Stimulated activated CD4-positive, alpha-beta T cell treated with anti-CD3 and anti-CD28 coated beads, Interleukin-15, amount 100 ng/mL, for 48 hours (primary cell): ENCODE measurements at places on chromosomes 7 and 10.

GRCh38 chr10:127194111-127194510 is 2.3 kb downstream of the INSYN2A start:
- DNase-seq = no peak

DNA sequence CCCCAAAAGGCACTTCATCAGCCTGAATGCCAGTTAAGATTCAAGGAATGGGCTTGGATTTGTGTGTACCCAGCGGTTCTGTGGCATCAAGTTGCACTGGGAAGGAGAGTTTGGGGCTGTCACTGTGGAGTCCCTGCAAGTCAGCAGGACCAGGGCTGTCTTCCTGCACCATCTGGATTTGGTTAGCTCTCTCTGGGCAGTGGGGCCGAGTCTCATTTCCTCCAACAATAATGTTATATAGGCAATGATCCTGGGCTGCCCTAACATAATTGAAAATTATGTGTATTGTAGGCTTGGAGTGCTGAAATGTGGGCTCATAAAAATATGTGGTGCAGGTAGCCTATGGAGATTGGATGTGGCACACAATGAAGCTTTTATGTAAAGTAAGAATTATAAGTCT is 87.2 kb downstream of the TCF7L2 start:
- no peak for DNase-seq

- DNase-seq = no peak
Measured at GRCh38 chr10:86343761-86344160, 22.8 kb downstream of the GRID1 start.

DNA sequence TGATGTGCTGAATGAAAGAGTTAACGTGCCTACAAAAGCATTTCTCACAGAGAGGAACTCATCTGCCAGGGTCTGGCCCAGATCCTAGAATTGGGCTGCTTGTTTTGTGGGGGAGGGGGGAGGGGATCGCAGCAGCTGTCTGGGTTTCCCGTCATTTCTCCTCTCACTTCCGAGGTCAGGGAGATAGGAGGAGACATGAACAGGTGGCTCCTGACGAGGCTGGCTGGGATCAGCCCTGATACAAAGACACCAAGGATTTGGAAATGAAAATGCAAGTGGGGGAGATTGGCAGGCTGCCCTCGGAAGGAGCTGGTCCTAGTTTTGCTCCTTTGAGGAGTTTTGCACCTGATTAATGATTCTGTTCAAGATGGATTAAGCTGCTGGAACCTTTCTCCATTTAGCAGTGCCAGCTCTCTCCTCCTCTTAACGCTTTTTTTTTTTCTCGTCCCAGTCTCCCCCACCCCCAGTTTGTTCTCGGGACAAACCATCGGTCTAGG is 86.8 kb upstream of the KMT2C start:
- no peak for DNase-seq

DNA sequence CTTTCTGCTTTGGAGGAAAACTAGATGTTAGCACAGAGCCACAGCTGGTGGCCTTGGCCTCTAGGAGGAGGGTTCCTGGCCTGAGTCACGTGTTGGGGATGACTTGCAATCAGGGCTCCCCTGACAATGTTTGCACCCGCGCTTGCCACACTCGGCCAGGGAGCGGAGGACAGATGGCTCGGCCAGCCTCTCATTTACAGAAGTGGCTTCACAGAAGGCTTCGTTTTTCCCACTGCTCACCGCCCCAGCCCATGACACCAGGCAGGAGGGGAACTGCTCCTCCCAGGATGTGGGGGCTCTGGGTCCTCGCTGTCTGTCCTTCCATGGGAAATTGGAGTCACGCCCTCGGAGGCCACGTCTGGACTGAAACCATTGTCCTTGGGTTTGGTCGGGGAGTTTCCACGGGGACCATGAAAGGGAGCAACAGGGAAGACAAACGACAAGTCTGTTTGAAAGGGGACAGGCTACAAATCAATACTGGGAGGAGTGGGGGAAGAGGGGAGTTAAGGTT is 49.6 kb upstream of the UBE3C start:
- no peak for DNase-seq

DNA sequence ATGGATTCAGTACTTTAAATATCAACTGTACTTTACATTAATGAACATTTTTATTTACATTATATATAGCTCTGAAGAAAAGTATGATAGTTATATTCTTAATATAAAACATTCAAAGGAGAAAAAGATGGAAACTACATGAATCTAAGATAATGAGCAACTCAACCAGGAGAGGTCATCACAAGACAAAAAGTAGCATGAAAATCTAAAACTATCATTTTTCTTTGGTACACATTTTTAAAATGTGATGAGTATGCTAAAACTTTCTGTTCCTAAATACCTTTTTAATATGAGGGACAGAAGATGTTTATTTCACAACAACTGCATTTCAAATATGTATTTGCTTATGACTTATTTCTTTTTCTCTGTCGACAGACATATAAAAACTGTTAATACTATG is 2.4 kb downstream of the CNTNAP2 start:
- no peak for DNase-seq

DNA sequence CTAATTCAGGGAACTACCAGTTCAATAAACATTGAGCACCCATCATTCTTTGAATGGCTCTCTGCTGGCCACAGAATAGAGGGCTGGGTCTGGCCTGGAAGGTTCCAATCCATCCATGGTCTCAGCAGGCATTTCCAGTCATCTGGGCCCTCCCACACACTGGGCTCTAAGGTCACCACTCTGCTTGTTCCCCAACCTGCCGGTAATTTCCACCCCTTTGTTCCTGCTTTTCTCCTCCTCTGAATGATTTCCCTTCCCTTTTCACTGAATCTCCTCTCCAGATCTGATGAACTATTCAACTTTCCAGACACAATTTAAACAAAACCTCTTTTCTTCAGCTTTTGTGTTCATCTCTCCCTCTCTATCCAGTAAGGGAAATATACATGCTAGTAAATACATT is 2.6 kb downstream of the BZW2 start:
- DNase-seq = no peak

- DNase-seq = no peak
Measured at GRCh38 chr10:129892548-129893052, 71.5 kb downstream of the EBF3 start.

- no peak for DNase-seq
Measured at GRCh38 chr7:101843293-101844271, 26.2 kb downstream of the CUX1 start.

- DNase-seq = no peak
Measured at GRCh38 chr7:100604976-100605911, 3.1 kb downstream of the PCOLCE start.

- no peak for DNase-seq
Measured at GRCh38 chr7:149529136-149529718, 31.6 kb upstream of the ZNF746 start.

GRCh38 chr7:96700516-96700915 is 9.1 kb downstream of the SEM1 start:
- DNase-seq = no peak

DNA sequence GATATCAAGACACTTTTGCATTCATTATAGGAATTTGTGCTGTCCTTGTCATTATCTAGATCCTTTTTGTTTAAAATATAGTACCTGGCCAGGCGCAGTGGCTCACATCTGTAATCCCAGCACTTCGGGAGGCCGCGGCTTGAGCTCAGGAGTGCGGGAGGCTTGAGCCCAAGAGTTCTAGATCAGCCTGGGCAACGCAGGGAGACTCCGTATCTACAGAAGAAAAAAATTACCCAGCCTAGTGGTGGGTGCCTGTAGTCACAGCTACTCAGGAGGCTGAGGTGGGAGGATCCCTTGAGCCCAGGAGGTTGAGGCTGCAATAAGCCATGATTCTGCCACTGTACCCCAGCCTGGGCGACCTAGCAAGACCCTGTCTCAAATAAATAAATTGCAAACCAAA is 621 bp upstream of the MORN4 start:
- no peak for DNase-seq

GRCh38 chr7:49483142-49483541 is 290.3 kb upstream of the VWC2 start:
- DNase-seq = no peak

DNA sequence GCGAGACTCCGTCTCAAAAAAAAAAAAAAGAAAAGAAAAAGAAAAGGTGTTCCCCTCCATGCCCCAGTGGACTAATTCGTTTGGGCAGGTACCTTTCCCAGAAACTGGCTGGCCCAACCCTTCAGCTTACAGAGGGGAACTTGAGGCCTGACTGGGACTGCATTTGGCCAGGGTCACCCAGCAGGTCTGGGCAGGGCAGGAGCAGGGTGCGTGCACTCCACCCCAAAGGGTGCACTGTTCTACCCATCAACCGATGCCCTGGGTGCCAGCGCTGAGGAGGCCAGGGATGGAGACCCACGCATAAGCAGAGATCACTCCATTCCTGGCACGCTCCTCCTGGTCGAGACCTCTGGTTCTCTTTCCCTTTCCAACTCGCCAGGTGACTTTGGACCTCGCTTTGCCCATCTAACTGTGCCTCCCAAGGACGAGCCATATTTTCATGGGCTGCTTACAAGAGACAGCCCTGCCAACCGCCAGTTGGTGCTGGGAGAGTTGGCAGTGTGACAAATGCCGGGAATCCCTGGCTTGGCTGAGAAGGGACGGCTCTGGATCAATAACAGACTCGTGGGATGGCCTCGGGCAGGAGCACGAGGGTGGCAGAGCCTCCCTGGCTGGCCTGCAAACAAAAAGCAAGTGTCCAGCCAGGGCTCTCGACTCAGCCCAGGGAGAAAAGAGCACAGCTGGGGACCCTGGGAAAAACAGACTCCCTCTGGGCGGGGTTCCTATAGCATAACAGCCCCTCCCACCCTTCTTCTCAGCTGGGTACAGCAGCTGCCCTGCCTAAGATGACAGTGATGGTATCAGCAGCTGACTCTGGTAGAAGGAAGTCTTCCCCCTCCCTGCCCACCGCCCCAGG is 7.9 kb downstream of the HSPB1 start:
- no peak for DNase-seq

DNA sequence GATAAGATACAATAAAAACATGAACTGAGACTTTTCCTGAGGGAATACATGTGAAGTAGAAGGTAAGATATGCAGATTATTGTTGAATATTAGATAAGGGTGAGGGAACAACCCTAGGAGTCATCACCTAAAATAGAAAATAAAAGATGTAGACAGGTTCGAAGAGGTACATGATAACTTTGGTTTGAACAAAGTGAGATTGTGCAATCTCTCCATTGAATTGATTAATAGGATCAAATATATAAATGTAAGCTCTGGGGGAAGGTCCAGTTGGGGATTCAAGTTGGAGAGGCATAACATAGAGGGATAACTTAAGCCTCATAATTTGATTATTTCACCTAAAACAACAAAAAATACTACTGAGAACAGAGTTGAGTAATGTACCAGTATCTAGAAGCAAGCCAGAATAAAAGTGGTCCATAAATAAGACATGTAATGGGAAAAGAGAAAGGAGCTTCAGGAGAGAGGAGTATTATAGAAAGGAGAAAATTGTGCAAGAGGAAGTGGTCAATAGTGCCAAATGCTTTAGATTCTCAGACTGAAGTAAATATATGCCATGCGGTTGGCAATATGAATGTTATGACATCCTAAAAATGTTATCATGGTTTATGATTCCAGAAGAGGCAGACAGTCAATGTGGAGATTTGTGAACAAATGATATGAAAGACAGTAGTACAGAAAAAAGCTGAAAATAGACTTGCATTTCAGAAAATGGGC is 282.3 kb upstream of the CHRM2 start:
- DNase-seq = no peak

DNA sequence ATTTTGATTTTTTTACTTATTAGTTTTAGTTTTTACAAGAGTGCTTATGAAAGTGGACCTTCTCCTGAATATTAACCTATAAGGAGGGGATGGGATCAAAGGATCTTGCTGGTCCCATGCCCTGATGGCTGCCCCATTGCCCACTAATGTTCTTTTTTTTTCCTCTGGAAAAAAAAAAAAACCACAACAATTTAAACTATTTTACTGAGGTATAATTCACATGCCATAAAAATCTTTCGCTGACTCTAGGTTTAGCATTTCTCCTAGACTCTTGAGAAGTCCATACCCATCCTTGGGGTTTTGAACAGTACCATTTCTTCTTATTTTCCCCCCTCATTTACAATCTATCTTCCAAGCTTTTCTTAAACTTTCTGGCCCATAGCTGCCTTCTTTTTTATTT is 481.8 kb downstream of the TFEC start:
- DNase-seq = no peak

GRCh38 chr10:19745672-19746071 is 70.6 kb upstream of the PLXDC2 start:
- no peak for DNase-seq

GRCh38 chr10:74771054-74771453 is 55.3 kb upstream of the KAT6B start:
- no peak for DNase-seq

GRCh38 chr7:10483671-10484070 is 490.0 kb upstream of the PHF14 start:
- DNase-seq = no peak

- no peak for DNase-seq
Measured at GRCh38 chr7:16463949-16464715, 1.4 kb downstream of the SOSTDC1 start.

- no peak for DNase-seq
Measured at GRCh38 chr10:58322072-58322834, 12.6 kb upstream of the UBE2D1 start.
